Uterus (tissue), 4 donors: ENCODE measurements at places on chromosomes 1 and 21. TPM values are rescaled to one million over a fixed set of nuclear protein-coding genes. Genes with fewer than 3 reads are reported as not detected.

Gene ARHGEF16
- 0.29 TPM for total RNA-seq

DNA sequence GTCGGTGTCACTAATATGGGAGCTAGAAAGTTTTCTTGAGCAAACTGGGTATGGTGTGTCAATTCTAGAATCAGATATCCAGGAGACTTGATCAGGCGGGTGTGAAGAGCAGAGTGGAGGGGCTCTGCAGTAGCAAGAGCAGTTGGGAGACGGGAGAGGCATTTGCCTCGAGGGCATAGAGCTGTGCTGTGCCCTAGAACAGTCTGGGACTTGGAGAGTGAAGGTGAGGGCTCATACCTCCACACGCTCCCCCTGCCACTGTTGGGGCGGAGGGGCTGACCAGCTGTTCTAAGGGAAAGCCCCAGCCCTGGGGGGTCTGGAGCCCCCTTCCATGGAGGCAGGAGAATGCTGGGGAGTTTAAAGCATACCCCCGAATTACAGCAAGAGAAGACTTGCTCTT, 33.8 kb downstream of the SIM2 start:
- DNase-seq = no peak

GRCh38 chr1:54645806-54646676, 4.5 kb downstream of the MROH7 start:
- DNase-seq = peak; percentile 34

GRCh38 chr1:23417570-23417969, 7.0 kb downstream of the TCEA3 start:
- no peak for DNase-seq

DNA sequence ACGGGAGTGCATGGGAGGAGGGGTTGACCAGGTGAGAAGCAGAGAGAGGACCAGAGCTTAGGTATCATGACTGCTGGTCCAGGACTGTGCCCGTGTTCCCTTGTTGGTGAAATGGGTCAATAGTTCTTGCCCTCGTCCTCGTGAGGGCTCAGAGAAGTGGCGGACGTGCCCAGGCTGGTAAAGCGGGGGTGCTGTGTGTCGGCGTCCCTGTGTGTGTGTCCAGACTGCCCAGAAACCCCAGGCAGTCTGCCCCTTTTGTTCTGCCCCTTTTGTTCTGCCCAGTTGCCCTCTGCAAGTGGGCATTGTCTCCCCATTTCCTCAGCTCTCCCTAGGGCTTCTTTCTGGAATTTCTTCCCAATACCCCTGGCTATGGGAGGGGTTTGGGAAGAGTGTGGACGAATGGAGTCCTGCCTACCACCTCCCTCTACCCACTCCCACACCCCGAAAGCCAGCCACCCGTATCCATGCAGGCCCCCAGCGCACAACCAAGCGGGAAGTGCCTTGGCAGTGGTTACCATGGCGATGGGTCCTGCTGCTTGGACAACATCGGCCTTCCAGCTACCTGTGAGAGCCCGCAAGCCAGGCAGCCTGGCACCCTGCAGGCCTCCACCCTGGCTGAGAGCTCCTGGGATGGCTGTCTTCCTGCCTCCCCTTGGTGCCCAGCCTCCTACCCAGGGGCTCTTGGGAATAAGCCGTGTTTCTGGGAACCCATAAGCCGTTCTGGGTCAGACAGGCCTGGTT, 34.7 kb downstream of the ACOT11 start:
- DNase-seq = no peak

DNA sequence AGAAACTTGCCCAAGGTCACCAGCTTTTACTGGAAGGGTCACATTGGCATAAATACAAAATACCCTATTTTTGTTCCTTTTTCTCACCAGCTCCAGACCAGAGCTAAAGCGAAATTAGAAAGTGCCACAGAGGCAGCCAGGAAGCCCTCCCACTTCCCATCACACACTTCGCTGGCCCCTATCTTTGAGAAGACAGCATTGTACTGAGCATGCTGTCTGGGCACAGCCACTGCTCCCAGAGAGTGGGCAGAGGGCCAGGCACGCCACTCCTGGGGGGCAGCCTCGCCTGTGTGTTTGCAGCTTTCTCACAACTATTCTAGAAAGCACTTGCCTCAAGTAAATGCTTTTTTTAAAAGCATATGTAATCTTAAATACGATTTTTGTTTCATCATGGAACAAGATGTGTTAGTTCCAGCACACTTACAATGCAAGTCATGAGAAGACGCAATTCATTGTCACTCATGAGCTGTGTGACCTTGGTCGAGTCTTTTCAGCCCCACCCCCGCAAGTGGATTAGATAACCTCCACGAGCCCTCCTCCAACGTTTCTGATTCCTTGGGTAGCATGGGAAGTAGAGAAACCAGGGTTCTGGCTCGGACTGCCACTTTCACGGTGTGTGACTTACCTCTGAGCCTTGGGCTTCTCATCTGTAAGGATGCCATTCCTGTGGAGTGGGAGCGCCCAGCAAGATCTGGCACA, 25.7 kb upstream of the EPHA8 start:
- DNase-seq = no peak

- DNase-seq = no peak
Measured at GRCh38 chr1:147772570-147772969, 12.2 kb upstream of the GJA5 start.

DNA sequence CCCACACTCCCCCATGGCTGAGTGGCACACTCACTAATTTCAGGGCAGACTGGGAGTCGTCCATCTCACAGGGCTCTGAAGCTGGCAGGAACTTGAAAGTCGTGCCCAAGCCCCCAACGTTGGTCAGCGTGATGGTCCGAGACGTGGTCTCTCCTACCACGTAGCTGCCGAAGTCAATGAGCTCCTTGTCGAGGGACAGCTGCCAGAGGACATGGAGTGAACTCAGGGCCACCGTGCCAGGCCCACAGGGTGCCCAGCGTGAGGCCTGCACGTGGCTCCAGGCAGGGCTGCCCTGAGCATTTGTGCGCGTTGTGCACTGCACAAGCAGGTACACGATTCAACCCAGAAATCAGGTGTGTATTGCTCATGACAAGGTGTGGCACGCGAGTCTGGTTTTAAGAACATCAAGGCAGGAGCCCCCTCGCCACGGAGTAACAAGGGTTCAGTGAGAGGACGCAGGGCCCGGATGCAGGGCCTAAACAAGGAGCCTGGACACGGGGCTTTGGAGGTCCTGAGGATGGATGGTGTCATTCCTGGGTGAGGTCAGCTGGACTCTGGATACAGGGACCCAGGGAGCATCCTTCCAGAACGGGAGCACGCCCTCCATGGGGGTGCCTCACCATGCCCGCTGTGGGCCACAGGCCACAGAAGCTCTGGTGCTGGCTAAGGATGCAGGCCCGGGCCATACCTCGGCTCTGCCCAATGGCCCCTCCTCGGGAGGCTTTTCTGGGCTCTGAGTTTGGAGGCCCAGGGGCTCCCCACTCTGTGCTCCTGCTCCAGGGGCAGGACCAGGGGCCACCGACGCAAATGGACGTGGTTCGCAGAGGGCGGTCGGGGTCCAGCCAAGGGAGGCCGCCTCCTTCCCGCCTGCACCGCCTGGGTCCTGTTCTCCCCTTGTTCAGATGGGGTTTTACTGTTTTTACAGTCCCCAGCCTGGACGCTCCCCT, 37.8 kb upstream of the TMEM52 start:
- no peak for DNase-seq

GRCh38 chr1:224882264-224882663, 47.2 kb upstream of the DNAH14 start:
- DNase-seq = no peak

DNA sequence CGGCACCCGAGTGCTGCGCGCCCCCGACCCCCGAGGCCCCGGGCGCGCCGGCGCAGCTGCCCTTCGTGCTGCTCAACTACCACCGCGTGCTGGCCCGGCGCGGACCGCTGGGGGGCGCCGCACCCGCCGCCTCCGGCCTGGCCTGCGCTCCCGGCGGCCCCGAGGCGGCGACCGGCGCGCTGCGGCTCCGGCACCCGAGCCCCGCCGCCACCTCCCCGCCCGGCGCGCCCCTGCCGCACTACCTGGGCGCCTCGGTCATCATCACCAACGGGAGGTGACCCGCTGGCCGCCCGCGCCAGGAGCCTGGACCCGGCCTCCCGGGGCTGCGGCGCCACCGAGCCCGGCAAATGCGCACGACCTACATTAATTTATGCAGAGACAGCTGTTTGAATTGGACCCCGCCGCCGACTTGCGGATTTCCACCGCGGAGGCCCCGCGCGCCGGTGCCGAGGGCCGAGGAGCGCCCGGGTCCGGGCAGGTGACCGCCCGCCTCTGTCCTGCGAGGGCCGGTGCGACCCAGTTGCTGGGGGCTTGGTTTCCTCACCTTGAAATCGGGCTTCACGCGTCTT, 49.0 kb downstream of the SIM2 start:
- DNase-seq = no peak

DNA sequence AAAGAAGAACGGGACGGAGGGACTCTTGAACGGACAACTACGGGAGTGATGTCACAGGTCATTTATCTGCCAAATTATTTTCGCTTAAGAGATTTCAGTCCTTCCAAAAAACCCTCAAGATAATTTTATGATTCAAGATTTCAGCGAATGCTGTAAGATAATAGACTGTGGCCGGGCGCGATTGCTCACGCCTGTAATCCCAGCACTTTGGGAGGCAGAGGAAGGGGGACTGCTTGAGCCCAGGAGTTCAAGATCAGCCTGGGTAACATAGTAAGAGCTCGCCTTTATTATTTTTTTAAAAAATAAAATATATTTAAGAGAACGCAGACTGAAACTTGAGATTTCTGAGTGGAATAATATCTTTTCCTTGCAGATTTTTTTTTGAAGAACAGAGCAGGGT, 609 bp downstream of the RWDD2B start:
- no peak for DNase-seq

DNA sequence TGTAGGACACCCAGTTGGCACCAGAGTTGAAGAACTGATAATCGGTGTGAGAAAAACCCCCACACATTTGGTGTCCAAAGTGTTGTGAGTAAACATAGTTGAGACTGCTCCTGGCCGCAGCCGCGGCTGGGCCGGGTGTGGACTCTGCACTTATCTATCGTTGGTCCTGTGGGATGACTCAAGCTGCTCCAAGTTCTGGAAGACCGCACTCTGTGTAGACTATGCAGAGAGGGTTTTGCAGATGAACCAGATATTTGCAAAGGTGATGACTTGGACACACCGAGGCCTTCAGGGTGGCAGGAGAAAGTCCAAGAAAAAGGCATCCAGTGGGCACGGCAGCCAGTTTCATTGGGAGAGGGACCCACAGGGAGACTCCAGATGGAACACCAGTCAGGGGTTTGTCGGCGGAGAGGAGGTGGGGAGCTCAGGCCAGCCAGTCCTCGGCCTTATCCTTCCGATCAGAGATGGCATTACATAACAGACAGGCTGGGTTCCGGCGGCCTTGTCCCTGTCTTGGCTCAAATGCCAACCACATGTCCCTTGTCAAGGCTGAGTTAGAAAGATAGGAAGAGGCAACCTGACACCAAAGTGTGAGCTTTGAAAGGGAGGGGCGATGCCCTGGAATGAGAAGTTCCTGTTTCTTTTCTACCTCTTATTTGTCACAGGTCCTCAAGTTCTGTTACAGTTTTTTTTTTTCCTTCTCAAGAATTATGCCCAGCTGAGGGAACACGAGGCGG, 21.1 kb downstream of the C2CD2 start:
- DNase-seq = no peak

GRCh38 chr1:184386312-184387068, at the start of gene C1orf21:
TSS of gene C1orf21 (plus strand) at chr1:184387029. CDS start at chr1:184477510, 90,481 bp downstream.
- DNase-seq = peak; percentile 92

Gene ETV3L
- total RNA-seq = not detected

DNA sequence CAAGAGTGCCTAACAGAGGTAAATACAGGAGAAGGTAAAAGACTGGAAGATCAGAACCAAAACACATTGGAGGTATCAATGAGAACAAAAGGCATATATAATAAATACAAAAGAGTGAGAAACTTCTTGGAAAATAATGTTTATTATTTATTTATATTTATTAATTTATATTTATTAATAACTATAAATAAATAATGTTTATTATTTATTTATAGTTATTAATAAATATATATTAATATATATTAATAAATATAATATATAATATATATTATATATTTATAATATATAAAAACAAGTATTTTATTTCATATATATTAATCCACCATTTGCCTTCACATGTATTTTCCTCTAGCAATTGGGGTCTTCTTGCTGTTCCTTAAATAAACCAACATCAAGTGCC, 391.9 kb downstream of the GPATCH2 start:
- DNase-seq = no peak

GRCh38 chr1:53155534-53155933, 13.1 kb upstream of the SLC1A7 start:
- no peak for DNase-seq

Gene LHX4
- total RNA-seq = not detected

- no peak for DNase-seq
Measured at GRCh38 chr1:32345289-32345827, 9.3 kb upstream of the MARCKSL1 start.

- no peak for DNase-seq
Measured at GRCh38 chr1:200869753-200870391, 2.9 kb upstream of the GPR25 start.

Gene PLA2G2C
- not detected for total RNA-seq

DNA sequence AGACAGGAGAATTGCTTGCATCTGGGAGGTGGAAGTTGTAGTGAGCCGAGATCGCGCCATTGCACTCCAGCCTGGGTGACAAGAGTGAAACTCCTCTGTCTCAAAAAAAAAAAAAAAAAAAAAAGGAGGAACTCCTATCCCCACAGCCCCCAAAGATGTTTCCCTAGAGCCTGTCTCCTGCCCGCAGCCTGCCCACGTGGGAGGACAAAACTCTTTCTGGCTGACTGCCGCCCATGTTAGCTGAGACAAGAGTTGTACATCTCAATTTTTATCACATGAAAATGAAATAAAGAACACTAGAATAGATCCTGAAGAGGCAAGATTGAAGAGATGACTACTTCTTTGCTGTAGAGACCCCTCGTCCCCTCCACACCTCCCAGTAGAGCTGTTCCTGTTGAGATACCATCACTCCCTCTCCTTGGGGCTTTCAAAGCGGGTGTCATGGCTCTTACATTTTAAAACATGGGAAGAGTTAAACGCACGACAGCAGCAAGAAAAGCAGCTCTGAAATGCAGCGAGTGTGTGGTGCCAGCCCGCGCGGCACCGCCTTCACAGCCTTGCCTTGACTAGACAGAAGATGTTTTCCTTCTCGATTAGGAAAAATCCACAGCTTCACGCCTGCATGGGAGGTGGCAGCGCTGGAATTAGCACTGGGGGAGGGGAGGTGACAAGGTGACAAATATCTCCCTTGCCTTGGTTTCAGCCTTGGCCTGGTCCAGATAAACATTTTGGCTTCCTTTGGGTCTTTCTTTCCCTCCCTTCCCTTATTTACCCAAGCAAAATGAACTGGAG, 253.4 kb upstream of the CSF3R start:
- DNase-seq = no peak

- no peak for DNase-seq
Measured at GRCh38 chr1:79004916-79005315, 1.6 kb downstream of the ADGRL4 start.

DNA sequence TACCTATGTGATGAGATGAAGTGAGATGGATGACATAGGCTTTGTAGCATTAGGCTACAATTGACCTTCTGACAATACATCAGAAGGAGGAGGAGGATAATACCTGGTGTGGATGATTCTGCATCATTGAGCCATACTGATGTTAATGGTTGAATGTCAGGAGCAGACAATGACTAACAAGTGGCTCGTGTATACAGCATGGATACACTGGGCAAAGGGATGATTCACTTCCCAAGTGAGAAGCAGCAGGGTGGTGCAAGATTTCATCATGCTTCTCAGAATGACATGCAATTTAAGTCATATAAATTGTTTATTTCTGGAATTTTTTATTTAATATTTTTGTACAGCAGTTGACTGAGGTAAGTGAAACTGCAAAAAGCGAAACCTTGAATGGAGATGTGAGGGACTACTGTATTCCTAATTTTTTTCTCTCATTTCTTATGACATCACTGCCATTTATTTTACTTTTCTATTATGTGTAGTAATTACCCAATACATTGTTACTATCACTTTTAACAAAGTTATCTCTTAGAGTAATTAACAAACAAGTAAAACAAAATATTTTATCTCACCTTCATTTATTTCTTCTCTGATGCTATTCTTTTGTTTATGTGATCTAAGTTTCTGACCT, 34.4 kb upstream of the COP1 start:
- no peak for DNase-seq
